Stimulated activated CD8-positive, alpha-beta memory T cell treated with anti-CD3 and anti-CD28 coated beads, Interleukin-4, amount 100 ng/mL, for 4 hours (primary cell): ENCODE measurements at places on chromosomes 2 and 18.

- no peak for DNase-seq
Measured at GRCh38 chr2:67524213-67524612, 127.1 kb downstream of the ETAA1 start.

- no peak for DNase-seq
Measured at GRCh38 chr18:5521000-5521399, 22.8 kb downstream of the EPB41L3 start.

- no peak for DNase-seq
Measured at GRCh38 chr18:36348971-36349417, 51.5 kb downstream of the FHOD3 start.

DNA sequence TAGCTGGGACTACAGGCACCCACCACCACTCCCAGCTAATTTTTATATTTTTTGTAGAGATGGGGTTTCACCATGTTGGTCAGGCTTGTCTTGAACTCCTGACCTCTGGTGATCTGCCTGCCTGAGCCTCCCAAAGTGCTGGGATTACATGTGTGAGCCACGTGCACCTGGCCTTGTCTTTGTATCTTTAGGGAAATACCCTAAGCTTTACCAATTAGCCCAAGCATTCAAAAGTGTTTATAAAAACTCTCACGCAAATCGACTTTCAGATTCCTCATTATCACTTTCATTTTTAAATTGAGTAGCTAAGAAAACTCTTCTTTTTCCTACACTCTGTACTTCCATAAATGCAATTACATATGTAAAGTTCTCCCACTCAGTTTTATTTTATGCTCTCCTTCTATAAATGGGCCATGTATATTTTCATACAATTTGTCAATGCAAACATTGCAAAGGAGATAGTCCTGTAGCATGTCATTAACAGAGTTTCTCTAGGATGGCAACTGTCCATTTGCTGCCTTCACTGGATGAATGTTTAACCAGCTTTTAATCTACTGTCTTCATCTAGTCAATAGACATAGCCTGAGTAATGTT, 326.2 kb upstream of the LRATD1 start:
- DNase-seq = no peak

GRCh38 chr2:236971919-236972381, 113.7 kb upstream of the COPS8 start:
- DNase-seq = no peak

DNA sequence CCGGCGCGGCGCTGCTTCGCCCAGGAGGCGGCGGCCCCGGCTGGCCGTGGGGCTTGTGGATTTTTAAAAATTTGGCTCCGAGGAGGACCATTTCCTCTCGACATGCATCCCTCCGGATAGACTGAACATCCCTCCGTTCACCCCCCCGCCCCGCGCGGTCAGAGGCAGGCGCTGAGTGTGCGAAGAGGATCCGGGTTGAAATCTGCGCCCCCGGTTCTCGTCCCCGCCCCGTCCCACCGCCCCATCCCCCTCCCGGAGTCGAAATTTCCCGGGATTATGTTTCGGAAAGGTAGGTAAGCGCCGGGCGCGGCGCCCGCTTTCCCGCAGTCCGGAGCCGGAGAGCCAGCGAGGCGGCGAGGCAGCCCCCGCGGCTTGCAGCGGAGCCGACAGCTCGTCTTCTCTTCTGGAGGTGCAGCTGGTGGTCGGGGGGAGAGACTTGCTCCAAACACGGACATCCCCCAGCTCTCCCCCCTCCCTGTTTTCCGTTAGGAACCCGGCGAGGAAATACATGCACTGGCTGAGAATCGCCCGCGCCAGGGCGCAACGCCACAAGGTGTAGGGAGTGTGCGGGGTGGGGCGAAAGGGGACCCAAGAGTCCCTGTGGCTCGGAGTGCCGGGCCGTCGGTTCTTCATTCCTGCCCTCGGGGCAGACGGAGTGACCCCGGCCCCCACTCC, at the start of gene PRKCE:
TSS of gene PRKCE (plus strand) at position 261 of the 675 bp plus-strand sequence.
- DNase-seq = no peak

- DNase-seq = no peak
Measured at GRCh38 chr18:2912357-2913299, 65.8 kb downstream of the EMILIN2 start.

- DNase-seq = no peak
Measured at GRCh38 chr2:44778671-44779476, 162.6 kb upstream of the SIX3 start.

DNA sequence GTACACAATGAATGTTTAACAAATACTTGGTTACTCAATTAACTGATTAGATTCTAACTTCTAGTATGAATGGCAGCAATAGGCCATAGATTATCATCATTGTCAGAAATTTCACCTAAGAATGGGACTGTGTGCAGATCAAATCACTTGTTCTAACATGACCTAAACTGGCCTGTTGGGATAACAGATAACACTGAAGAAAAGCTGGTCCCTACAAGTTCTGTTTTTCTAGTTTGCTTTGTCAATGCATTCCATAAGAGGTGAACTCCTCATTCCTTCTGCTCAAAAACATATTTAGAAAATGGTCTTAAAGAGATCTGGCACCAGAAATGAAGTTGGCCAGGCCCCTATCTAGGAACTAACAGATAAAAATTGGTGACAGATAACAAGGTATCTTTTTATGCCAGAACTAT, 175.4 kb downstream of the THADA start:
- DNase-seq = no peak

- no peak for DNase-seq
Measured at GRCh38 chr2:214706986-214707385, 102.5 kb downstream of the BARD1 start.

GRCh38 chr2:182372661-182373060, 54.2 kb downstream of the PDE1A start:
- no peak for DNase-seq

- DNase-seq = no peak
Measured at GRCh38 chr2:128590309-128591021, 271.8 kb upstream of the HS6ST1 start.

GRCh38 chr2:67399831-67400489, 2.8 kb downstream of the ETAA1 start:
- no peak for DNase-seq

DNA sequence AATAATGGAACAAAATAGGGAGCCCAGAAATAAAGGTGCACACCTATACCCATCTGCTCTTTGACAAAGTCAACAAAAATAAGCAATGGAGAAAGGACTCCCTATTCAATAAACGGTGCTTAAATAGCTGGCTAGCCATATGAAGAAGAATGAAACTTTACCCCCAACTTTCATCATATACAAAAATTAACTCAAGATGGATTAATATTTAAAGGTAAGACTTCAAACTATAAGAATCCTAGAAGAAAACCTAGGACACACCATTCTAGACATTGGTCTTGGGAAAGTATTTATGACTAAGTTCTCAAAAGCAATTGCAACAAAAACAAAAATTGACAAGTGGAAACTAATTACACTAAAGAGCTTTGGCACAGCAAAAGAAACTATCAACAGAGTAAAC, 139.1 kb downstream of the DNAH7 start:
- DNase-seq = no peak

DNA sequence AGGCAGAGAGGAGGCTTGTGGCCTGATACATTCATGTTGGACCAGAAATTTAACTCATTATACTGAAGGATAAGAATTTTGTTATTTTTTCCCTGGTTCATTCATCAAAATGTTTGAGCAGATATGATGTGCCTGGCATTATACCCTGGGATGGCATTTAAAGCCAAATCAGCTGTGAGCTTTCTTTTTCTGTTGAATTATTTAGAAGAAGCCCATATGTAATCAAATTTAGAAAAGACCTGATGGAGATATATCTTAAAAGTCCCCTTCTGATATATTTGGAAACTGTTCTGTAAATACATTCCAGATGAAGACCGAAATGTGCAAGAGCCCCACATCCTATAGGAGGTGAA, 743.1 kb upstream of the HS6ST1 start:
- no peak for DNase-seq

GRCh38 chr2:158777077-158777476, 18.0 kb upstream of the DAPL1 start:
- DNase-seq = no peak

GRCh38 chr2:79935046-79935732, 369.4 kb downstream of the LRRTM1 start:
- DNase-seq = no peak

DNA sequence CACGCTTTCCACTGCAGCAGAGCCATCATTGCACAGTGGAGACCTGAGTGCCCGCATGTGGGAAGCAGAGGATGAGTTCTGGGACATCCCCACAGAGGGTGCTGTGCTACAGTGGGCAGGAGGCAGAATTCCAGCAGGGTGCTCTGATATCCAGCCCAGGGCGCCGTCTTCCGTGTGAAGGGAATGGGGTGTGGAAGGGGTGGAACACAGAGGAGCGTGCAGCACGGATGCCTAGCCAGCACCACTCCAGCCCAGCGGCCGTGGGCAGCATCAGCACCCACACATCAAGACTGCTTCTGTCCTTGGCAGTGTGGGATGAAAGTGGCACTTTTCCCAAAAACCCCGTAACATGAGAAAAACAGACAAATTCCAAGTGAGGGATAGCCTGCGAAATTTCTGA, 134.3 kb downstream of the ZNF236 start:
- DNase-seq = no peak

DNA sequence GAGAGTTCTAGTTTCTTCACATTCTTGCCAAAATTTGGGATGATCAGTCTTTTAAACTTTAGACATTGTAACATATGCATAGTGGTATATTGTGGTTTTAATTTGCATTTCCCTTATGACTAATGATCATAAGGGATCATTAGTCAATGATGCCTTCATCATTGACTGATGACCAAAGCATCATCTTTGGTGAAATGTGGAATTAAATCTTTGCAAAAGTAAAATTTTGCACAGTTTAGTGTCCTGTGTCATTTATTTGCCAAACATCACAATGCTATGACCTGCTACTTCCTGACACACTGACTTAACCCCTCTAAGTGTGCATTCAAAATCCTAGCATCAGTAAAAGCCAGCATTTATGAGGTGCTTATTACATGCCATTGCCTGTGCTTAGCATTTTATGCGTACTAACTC, 58.9 kb upstream of the SLC1A4 start:
- DNase-seq = no peak

DNA sequence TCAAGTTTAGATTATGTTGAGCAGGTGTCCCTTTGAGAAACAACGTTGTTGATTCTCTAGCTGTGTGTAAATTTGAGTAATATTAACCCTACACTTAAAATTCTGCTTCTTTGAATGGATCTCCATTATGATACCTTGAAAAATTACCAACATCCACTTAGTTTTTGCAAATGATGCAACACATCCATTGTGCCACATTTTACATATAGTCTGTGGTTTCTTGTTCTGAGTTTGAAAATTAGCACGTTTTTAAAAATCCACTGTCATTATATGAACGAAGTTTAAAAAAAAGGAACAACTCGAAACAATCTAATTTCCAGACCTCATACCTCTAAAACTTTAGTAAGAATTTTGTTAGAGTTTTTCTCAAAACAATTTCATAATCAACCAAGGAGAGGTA, 37.7 kb downstream of the PIK3C3 start:
- DNase-seq = no peak

GRCh38 chr2:12304564-12305171, 412.1 kb upstream of the TRIB2 start:
- DNase-seq = no peak

GRCh38 chr2:132609101-132609890, 60.7 kb downstream of the LYPD1 start:
- DNase-seq = no peak

GRCh38 chr18:919078-919477, 14.4 kb downstream of the ADCYAP1 start:
- DNase-seq = no peak

- no peak for DNase-seq
Measured at GRCh38 chr2:135528006-135528405, 3.0 kb downstream of the ZRANB3 start.

- no peak for DNase-seq
Measured at GRCh38 chr18:2602844-2603243, 31.5 kb downstream of the NDC80 start.

GRCh38 chr2:75133621-75134570, 65.4 kb downstream of the TACR1 start:
- no peak for DNase-seq

DNA sequence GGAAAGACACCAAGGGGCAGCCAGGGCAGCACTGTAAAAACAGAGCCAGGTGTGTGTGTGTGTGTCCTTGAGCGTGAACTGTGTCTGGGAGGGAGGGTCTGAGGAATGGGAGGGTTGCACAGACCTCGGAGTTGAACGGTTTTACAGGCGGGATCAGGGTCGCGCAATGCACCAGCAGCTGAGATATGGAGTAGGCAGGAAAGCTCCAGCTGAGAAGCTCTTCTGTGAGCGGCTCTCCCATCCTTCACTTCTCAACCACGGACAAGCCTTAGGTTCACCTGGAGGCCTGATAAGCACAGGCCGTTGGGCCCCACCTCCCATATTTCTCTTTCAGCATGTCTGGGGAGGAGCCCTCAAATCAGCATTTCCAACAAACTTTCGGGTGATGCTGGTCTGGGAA, 12.1 kb downstream of the SERTAD2 start:
- no peak for DNase-seq

DNA sequence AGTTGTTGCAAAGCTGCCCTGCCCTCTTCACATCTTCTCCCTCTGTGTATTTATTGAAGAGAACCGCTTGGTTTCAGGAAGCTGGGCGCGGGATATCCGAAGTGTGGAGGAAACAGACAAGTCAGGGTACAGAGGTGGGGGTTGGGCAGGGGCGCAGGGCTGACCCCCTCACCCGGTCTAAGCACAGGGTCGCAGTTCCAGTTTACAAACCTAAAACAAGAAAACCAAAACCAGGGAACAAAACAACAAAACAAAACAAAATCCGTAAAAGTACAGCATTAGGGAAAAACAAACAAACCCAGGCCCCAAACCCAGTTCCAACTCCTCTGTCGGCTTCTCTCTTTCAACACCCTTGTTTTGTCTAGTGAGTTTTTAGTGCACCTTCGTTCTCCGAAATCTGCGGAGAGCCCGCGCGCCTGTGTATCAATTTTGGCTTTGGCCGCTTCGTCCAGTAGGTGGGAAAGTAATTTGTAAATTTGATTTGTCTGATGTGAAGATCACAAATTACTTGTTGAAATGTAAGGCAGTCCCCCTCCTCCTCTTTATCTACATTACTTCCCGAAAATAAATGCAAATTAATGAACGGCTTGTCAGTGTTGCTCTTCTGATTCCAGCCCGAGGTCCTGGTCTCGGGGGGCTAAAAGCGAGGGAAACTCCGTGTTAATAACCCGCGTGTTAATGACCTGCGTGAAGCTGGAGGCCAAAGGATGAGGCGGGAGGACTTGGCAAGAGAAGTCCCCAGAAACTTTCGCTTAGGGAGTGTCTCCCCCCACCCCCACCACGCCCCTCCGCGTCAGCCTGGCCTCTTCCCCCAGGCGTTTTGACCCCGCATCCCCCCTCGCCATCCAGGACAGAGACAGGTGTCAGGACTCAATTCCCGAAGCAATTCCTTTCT, 6.9 kb downstream of the OTX1 start:
- DNase-seq = no peak

DNA sequence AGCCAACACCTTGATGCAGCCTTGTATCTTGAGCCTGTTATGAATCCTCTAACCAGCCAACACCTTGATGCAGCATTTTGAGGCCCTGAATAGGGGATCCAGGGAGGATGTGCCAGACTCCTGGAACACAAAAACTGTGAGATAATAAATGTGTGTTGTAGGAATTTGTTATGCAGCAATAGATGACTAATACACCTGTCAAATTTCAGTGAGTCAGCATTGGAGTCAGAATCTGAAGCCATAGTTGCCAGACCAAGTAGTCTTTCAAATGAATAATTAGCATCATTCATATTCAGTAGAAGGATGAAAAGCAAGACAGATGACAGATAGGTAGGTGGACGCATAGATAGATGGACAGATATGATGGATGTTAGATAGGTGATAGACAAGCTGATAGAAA, 942.5 kb upstream of the SLC39A10 start:
- no peak for DNase-seq

GRCh38 chr2:221775096-221775495, 203.0 kb upstream of the EPHA4 start:
- no peak for DNase-seq
